ENCODE measurements at places on chromosomes 2 and 18.

DNA sequence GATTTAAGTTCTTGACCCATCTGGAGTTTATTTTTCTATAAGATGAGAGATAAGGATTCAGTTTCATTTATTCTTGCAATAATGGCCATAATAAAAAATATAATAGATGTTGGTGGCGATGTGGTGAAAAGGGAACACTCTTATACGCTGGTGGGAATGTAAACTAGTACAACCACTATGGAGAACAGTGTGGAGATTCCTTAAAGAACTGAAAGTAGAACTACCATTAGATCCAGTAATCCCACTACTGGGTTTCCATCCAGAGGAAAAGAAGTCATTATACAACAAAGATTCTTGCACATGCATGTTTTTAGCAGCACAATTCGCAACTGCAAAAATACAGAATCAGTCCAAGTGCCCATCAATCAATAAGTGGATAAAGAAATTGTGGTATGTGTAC is 1040.5 kb upstream of the GYPC start:
- DNase-seq = no peak

DNA sequence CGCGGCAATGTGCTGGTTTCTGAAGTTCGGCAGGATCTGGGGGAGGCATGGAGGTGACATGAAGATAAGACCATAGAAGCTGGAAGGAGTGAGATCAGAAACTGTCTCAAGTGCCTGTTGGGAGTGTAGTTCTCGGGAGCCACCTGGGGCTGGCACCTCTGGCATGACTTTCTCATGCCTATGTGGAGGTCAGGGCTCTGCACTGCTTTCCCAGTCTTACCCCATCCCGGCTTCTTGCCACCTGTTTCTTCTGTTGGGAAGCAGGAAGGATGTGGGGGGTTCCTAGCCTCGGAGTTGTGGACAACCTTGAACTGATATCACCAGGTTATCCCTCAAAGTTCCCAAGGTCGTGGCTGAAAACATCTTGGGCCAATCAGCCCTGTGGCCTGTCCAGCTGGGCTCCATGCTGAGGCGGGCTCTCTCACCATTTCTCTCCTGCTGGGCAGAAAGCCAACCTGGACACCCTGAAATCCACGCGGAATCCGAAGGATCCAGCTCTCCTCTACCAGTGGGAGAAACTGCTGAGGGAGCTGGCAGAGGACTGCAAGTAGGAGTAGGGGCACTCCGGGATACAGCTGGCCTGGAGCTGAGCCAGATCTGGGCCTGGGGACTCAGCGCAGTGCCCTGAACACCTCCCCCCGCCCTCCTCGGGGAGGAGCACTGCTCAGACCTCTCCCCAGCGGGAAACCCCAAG is 42.5 kb downstream of the FER1L5 start:
- DNase-seq = no peak

- no peak for DNase-seq
Observed at GRCh38 chr2:151459358-151459757, 49.7 kb downstream of the RIF1 start.

GRCh38 chr2:96251721-96252292 is 14.0 kb downstream of the TMEM127 start:
- peak; percentile 64 for DNase-seq

GRCh38 chr2:131027566-131028528 is 65.4 kb downstream of the FAM168B start:
- peak; percentile 12 for DNase-seq

GRCh38 chr2:8774371-8774770 is 63.0 kb downstream of the KIDINS220 start:
- DNase-seq = no peak

DNA sequence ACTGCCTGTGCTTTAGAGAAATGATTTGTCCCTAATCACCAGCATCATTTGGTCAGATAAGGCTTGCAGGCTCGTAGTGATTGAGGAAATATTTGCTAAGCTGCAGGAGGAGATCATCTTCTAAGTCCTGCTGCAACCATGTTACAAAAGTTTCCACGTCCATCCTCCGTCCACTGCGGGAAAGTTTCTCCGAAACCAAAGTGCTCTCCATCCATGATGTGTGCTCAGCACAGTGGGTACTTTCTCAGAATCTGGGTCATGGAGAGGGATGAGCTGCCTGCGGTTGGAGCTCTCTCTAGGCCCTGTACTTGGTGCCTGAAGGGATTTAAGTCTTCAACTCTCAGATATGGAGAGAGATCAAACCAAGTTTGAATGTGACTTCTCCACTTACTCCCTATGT is 39.3 kb downstream of the IL1RL2 start:
- no peak for DNase-seq

- peak; percentile 74 for DNase-seq
Observed at GRCh38 chr18:34153711-34154110, 71.0 kb downstream of the NOL4 start.

- DNase-seq = no peak
Observed at GRCh38 chr2:43083710-43084698, 142.4 kb downstream of the ZFP36L2 start.

DNA sequence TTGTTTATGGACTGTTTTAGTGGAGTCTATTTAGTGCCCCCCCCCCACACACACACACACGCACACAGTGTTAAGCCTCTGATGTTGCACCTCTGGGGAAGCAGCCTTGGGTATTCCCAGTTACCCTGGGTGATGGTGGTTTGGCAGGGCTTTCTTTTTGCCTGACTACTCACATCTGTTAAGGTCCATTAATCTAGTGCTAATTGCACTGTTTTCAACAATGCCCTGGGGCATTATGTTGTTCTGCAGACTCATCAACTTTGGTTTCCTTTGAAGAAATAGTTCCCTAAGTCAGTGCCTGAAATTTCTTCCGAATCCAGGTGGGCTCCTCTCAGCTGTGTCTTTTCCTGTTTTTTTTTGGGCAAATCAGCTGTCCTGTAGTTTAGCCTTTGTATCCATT is 34.7 kb downstream of the SPOPL start:
- no peak for DNase-seq

DNA sequence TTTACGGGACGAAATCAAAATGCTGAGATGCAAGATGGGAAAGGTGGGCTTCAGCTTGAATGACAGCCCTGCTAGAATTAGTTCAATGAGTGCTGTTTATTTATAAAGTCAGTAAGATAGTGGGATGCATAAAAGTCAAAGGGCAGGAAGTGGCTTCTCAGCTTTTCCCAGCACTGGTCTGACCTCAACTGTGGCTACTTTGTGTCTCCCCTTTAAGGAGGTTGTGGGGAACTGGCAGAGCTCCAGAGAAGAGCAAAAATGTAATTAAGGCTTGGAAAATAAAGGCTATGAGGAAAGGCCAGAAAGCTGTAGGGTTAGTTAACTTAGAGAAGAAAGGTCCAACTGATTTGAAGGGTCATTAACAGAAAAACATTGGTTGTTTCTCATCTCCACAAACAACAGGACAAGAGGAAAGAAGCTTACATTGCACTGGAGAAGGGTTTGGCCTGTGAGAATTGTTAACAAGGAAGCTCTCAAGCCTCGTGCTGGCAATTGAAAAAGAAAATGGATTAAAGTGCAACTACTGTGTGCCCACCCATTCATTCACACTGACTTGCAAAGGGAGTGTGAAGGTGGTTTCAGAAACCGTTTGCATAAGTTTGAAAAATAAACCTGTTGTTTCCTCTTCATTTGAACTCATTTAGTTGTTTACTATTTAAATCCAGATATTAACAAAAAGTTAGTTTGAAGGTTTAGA is 68.8 kb upstream of the CD28 start:
- no peak for DNase-seq

- no peak for DNase-seq
Observed at GRCh38 chr2:211435331-211435730, 878.9 kb downstream of the CPS1 start.

GRCh38 chr2:237888389-237888788 is 29.0 kb downstream of the RAMP1 start:
- DNase-seq = no peak

- no peak for DNase-seq
Observed at GRCh38 chr2:237315170-237315828, 98.7 kb downstream of the COL6A3 start.

DNA sequence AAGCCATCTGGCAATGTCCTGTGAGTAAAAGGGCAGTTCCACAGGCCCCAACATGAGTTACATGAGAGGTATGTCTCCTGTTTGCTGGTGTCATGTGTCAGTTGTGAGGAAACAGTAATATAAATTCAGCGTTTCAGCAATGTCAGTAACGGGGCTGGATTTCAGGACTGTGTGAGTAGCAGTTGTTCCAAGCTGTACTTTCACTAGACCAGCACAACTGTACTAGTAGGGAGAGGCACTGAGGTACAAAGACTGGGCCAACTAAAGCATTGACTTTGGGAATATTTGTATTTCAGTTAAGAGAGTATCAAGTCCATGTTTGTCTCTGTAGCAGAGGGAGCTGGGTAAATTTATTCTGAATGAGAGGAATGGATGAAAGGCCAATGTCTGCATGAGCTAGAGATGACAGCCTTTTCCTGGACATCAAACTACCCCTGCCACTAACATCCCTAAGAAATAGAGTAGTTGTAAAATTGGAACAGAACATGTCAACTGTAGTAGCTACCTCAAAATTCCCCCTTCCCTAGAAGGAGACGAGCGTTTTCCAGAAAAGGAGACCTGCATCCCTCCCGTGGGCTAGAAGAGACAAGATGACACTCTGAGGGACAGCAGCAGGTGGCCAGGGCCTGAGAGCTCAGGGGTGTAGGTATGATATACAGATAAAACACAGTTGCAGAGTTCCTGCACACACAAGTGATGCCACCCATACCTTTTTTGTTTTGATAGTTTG is 24.4 kb downstream of the EIF4E2 start:
- DNase-seq = no peak

GRCh38 chr2:23034996-23035395 is 350.0 kb upstream of the KLHL29 start:
- DNase-seq = no peak

GRCh38 chr2:17515652-17516051 is 2.6 kb downstream of the RAD51AP2 start:
- DNase-seq = no peak

DNA sequence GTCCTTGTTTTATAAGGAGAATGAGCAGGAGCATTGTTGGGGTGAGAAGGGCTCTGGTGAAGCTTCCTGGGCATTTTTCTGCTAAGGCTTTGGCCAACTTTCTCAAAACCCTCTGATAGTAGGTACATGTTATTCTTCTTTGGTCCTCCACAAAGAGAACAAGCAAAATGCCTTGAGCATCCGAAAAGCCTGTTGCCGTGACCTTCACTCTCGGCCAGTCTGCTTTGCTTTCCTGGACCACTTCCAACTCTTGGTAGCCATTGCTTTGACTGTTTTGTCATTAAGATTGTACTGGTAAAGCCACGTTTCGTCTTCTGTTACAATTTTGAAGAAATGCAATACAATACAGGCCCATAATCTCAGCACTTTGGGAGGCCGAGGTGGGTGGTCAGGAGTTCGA is 27.4 kb upstream of the ALLC start:
- DNase-seq = no peak

GRCh38 chr18:59660786-59661743 is 36.2 kb downstream of the CCBE1 start:
- DNase-seq = no peak

- no peak for DNase-seq
Observed at GRCh38 chr2:150491943-150492342, 4.5 kb upstream of the RND3 start.

DNA sequence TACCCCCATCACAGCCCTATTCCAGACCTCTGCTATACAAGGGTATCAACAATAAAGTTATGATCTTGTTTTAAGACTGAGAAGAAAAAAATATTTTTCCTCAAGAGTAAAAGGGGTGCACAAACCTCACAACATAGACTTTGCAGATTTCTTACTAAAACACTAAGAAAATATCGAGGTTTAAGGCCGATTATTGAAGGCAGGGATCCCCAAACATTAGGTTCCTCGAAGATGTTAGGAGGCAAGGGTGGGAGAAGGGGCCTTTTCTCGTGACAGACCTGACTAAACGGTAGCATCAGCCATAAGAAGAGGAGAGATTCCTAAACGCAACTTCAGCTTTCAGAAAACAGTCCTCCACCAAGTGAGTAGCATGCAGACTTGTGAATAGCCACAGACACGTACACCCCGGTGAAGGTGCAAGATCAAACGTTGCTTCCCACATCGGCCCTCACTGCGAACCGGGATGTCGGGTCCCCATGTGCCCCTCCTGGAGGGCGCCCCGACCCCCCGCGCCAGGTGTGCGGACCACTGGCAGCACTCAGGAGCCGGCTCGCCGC is 678 bp downstream of the PIAS2 start:
- peak; percentile 56 for DNase-seq

DNA sequence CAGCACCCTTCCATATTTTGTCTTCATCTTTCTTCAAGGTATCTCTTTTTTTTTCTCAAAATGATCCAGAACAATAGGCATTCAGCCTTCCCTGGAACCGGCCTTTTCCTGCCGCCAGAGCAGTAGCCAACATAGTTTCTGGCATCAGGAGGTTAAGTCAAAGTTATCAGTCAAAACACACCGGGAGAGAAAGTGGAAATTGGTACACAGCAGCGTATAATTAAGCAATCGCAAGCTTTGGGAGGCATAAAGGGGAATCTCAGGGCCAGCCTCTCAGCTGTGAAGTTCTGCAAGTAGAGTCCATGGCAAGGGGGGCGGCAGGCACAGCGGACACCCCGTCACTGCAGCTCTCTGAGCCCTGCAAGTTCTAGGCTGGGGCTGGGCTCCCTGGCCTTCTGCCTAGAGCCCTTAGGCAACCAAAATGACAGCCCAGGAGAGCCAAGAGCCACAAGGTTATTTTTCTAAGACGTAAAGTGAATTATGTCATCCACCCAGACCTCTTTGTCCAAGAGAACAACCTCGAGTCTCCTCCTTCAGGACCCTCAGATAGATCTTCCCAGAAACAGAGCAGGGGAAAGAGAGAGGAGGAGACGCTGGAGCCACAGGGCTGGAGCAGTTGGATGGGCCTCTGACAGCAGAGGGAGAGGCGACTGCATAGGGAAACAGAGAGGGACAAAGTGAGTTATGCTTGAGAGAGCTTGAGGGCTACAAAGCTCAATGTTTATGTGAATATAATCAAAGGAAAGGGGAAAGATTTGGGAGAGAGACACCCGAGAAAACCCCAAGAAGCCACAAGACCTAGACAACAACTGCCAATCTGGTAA is 114.7 kb downstream of the BCL2L11 start:
- no peak for DNase-seq

GRCh38 chr2:7020059-7020458 is 102.8 kb downstream of the RNF144A start:
- DNase-seq = no peak

DNA sequence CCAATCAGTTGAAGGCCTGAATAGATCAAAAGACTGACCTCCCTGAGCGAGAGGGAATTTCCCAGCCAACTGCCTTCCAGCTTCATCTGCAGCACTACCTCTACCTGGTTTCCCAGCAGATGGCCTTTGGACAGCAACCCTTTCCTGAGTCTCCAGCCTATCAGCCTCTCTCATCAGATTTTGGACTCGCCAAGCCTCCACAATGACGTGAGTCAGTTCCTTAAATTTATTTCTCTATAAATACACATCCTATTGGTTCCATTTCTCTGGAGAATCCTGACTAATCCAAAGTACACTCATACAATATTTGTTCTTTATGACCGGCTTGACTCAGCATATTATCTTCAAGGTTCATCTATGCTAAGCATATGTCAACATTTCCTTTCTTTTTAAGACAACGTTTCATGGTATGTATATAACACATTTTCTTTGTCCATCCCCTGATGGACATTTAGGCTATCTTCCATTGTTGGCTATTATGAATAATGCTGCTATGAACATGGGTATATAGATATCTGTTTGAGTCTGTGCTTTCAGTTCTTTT is 294.6 kb downstream of the LRATD1 start:
- peak; percentile 46 for DNase-seq

- no peak for DNase-seq
Observed at GRCh38 chr18:70036771-70037347, 89.2 kb upstream of the CD226 start.
